ENCODE measurements at places on chromosomes 1 and 21.
A peak's percentile ranks its signal among the peaks of the same experiment; 100 is the strongest.

GRCh38 chr1:165376041-165376810 lies 19.7 kb upstream of the LMX1A start:
- DNase-seq = peak; percentile 98

GRCh38 chr21:45209046-45209445 lies 78.6 kb downstream of the POFUT2 start:
- peak; percentile 30 for DNase-seq

GRCh38 chr1:30190511-30191153 lies 532.8 kb downstream of the MATN1 start:
- no peak for DNase-seq

DNA sequence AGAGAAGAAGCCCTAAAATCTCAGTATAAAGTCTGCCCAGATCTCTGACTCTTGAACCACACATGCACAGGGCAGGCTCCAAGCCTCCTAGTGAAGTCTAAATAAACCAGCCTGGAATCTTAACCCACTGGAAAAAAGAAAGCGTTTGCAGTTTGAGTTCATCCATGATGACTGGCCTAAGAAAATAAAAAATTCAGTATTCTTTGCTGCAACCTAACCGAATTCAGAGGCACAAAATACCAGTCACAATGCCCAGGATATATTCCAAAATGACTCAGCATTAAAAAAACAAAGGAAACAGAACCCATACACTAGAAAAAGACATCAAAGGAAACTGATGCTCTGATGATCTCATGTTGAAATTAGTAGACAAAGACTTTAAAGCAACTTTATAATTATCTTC lies 269.2 kb downstream of the SDCCAG8 start:
- DNase-seq = peak; percentile 78

GRCh38 chr1:171256940-171257606 lies 8.8 kb downstream of the FMO1 start:
- DNase-seq = peak; percentile 72

GRCh38 chr1:7268983-7269382 lies 483.7 kb downstream of the CAMTA1 start:
- no peak for DNase-seq

DNA sequence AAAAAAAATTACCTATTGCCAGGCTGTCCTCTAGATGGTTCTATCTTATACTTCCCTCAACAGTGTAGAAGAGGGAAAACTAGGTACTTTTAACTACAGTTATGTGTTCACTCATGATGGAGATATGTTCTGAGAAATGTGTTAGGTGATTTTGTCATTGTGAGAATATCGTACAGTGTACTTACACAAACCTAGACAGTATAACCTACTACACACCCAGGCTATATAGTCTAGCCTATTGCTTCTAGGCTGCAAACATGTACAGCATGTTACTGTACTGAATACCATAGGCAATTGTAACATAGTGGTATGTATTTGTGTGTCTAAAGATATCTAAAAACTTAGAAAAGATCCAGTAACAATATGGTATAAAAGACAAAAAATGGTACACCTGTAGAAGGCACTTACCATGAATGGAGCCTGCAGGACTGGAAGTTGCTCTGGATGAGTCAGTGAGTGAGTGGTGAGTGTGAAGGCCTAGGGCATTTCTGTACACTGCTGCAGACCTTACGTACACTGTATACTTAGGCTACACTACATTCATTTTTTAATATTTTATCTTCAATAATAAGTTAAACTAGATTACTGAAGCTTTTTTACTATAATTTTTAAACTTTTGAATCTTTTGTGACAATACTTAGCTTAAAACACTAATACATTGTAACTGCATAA lies 13.2 kb downstream of the MGST3 start:
- DNase-seq = no peak

DNA sequence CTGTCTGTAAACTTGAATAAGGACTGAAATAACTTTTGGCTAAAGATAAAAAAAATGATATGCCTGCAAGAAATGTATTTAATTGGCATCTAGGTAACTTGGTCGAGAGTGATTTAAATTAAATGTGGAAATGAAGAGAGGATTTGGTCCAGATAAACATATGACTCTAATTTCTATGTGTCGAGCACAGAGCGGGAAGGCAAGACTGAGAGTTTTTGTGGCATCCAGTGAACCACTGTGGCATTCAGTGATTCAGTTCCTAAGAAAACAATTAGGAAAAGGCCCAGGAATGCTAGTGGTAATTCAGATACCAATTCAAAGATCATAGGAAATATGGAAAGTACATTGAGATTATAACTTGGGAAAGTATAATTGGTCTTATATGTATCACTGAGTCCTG lies 39.6 kb downstream of the PDE4B start:
- peak; percentile 67 for DNase-seq

GRCh38 chr1:25556791-25557476 lies 13.5 kb downstream of the LDLRAP1 start:
- DNase-seq = peak; percentile 64

- peak; percentile 43 for DNase-seq
Observed at GRCh38 chr1:27402349-27402754, 9.9 kb downstream of the GPR3 start.

- DNase-seq = peak; percentile 94
Observed at GRCh38 chr1:47569681-47570470, 132.0 kb downstream of the FOXD2 start.

- no peak for DNase-seq
Observed at GRCh38 chr1:2312515-2313301, 78.6 kb downstream of the MORN1 start.

GRCh38 chr1:206455289-206455665 lies 15.0 kb upstream of the IKBKE start:
- DNase-seq = no peak

- no peak for DNase-seq
Observed at GRCh38 chr1:58392083-58392482, 154.4 kb downstream of the OMA1 start.

DNA sequence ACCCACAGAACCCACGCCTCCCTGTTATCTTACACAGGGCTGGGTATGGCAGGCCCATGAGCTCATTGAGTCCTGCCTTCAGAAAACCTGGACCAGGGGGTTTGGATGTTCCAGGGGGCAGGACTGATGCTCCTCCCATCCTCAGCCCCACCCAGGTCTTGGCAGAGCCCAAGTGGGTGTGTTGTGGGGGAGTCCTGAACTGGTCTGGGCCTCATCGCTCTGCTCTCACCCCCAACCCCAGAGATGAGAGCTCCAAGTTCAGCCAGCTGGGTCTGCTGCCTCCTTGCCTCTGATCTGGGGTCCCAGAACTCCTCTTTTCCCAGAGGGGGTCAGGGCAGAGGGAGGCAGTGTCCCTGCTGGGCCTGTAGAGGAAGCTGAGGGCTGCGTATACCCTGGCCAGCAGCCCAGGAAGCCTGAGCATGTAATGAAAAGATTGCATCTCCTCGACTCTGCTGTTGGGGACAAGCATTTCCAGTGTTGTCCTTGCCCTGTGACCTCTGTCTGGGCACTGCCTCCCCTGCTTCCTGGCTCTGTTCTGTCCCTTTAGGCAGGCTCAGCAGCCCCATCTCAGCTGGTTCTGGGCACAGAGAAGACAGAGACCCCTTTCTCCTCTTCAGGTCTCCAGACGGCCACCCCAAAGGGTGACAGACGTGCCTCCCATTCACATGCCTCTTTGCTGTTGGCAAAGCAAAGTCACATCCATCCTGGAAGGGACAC lies 54.7 kb upstream of the EPS8L3 start:
- DNase-seq = no peak

DNA sequence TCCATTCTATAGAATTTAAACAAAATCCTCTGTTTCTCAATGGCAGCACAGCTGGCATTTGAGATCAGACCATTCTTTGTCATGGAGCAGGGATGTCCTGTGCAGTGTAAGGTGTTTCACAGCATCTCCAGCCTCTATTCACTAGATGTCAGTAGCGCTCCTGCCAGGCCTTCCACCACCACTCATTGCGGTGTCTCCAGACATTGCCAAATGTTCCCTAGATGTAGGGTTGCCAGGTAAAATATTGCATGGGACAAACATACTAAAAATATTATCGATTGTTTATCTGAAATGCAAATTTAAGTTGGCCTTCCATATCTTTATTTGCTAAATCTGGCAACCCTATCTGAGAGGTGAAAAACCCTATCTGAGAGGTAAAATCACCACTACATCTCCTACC lies 11.7 kb downstream of the ITLN2 start:
- no peak for DNase-seq

- DNase-seq = peak; percentile 28
Observed at GRCh38 chr1:86289161-86289560, 107.0 kb downstream of the ODF2L start.

DNA sequence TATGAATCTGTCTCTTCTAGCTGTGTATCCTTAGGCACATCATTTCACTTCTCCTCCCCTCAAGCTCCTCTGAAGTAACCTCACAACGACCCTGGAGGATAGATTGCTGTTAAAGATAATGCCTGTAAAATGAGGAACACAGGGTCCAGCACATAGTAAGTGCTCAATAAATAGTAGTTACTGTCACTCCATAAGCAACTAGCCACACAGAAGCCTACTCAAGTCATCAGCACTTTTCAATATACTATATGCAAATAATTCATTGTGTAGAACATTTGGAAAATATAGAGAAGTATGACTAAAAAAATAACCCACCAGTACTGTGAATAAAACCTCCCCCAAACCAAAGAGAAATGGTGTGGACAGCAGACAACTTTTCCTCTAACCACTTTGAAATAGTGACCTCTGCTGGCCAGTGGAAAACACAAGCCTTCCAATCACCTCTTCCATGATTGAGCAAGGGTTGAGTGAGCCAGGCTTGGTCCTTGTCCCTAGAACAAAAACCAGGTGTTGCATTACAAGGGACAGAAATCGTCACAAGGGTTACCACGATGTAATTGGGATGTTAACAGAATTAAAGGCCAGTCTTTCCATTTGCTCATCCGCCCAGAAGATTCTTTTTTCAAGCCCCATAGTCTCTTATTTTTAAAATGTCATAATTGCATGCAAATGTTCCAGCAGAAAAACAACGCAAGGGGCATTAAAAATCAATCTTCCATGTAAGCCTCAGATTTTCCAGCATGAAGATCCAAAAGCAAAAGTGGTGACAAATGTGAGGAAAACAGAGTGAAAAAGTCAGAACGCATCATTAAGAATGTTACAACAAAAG lies 15.7 kb upstream of the GLIS1 start:
- peak; percentile 77 for DNase-seq

GRCh38 chr1:35285771-35286606 lies 17.5 kb downstream of the ZMYM4 start:
- DNase-seq = no peak

DNA sequence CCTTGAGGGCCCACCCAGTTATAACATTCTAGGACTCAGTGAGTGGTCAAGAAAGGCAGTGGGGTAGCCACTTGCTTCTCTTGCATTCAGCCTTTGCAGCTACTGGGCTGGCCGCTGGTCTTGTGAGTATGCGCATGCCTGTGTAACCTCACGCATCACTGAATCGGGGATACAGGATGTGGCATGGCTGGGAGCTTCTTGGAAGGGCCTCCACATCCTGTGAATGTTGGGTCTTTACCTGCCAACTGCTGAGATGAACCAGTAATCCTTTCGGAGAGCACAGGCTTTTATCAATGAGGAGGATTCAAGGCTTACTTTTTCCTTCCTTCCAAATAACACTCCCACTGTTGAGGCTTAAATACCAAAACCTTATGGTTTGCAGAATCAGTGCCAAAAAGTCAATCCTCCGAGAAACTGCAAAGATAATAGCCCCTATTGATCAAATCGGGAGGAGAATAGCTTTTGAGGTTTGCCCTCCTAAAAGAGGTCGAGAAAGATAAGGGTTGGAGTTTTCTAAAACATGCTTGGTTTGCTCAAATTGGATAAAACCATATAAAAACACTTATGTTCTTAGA lies 198.9 kb upstream of the UBE2U start:
- peak; percentile 5 for DNase-seq

DNA sequence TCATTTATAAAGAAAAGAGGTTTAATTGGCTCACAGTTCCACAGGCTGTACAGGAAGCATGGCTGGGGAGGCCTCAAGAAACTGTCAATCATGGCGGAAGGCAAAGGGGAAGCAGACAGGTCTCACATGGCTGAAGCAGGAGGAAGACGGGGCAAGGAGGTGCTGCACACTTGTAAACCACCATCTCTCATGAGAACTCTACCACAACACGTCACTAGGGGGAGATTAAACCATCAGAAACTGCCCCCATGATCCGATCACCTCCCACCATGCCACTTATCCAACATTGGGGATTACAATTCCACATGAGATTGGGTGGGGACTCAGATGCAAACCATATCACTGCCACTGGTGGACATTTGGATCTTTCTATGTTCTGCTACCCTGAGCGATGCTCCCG lies 351.4 kb downstream of the NPHP4 start:
- DNase-seq = no peak

GRCh38 chr1:53500204-53501064 lies 41.2 kb downstream of the DMRTB1 start:
- DNase-seq = no peak

DNA sequence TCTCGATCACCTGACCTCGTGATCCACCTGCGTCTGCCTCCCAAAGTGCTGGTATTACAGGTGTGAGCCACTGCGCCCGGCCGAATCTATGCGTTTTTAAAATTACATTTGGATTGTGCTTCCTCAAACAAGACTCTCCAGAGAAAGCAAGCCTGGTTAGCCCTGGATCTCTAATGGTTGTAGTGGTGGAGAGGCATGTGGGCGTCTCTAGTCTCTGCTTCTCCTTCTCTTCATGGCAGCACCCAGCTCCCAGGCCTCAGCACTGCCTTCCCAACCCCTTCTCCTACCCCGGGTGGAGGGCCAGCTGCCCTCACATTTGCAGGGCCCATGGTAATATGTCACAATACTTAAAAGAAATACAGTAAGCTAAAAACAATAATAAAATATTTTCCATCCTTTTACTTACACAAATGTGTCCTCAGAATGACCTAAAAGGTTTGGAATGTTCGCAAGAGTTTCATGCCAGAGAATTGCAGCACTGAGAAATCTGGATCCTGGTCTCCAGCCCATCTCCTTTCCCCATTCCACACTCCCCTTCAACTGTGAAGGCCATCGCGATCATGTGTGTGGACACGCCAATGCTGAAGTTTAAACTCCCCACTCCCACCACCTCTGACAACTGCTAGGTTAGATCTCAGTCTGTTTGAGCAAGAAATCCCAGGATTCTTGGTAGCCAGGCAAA lies 7.0 kb downstream of the OR14I1 start:
- no peak for DNase-seq

GRCh38 chr1:228378873-228379460 lies 27.7 kb downstream of the TRIM11 start:
- DNase-seq = no peak

DNA sequence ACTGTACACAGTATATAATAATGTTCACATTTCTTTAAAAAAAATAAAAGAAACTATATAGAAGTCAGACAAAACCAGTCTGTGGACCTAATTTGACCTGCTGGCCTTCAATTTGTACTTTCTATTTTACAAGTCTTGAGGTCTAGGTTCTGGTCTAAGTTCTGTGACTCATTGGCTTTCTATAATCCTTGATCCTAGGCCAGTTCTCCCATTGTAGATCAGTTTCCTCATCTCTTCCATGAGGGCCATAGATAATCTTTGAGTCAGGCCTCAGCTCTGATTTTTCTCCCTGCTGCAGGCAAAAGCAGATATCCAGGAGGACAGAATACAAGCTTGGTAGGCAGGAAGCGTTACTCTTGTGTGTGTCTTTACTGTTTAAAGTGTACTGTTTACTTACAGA lies 603.7 kb upstream of the CAMK1G start:
- DNase-seq = peak; percentile 41

- DNase-seq = no peak
Observed at GRCh38 chr1:33895396-33895795, 31.5 kb downstream of the HMGB4 start.
